ENCODE measurements at places on chromosomes 4 and X. TPM values are rescaled to one million over a fixed set of nuclear protein-coding genes. Genes with fewer than 3 reads are reported as not detected.

- DNase-seq: no peak
Observed at GRCh38 chrX:138709886-138710791, 1.4 kb downstream of the FGF13 start.

DNA sequence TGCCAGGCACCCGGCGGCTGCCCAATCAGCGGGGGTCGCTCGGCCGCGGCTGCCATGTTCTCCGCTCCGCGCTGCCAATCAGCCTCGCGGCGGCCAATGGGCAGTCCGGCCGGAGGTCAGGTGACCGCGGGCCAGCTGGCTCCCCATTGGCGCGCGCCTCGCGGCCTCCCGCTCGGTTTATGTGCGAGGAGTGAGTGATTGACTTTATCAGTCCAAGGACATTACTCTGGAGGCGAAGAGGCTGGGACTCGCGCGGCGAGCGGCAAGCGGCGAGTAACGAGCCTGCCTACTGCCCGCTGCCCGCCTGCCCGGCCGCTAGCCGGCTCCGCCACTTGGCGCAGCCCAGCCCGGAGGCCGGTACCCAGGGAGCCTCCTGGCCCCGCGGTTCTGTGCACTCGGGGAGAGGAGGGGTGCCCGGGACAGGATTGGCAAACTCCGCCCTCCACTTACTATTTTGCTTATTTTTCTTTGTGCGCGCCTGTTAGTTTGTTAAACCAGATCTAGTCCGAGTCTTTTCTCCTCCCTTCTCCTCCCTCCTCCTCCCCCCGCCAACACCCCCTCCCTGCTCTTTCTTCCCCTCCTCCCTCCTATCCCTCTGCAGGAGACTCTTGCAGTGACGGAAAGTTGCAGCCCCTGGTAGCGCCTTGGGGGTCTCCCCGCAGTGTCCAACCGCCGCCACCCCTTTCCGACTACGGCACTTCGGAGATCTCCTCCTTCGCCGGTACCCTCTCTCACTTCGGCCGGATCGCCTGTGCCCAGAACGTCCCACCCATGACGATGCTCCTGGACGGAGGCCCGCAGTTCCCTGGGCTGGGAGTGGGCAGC lies at the start of gene ZIC3:
ZIC3 (plus strand) TSS at position 207 of the 825 bp plus-strand sequence; CDS start at position 772, 565 bp downstream.
- no peak for DNase-seq

DNA sequence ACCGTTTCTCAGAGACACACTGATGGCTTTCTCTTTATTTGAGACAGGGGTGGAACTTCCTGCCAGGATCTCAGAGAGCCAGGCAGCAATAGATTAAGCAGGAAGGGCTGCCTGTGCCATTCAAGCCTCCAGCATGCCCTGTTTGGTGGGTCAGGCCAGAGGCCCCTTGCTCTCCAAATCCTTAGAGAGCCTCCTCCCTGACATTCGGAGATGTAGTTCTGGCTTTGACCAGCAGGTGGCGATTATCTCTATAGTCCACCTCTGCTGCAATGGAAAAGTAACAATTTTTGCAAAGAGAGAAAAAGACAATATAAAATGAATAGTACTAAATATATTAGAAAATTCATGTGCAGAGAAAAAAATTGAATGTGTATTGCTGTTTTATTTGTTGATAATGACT lies 93.9 kb downstream of the NXF2B start:
- DNase-seq: peak; percentile 31

- DNase-seq: no peak
Observed at GRCh38 chr4:3833326-3833989, 67.3 kb downstream of the ADRA2C start.

Gene UCP1
- total RNA-seq: not detected

Gene SCML2
- total RNA-seq: 3.3 TPM

Gene FAAH2
- 2.0 TPM for total RNA-seq

Gene RADX
- total RNA-seq: 6.7 TPM

All from CD8-positive, alpha-beta memory T cell (primary cell).